Activated CD8-positive, alpha-beta memory T cell treated with anti-CD3 and anti-CD28 coated beads for 48 hours (primary cell): ENCODE measurements at places on chromosomes 7 and 10.

GRCh38 chr7:7653593-7654187 is 13.1 kb downstream of the UMAD1 start:
- DNase-seq = no peak

DNA sequence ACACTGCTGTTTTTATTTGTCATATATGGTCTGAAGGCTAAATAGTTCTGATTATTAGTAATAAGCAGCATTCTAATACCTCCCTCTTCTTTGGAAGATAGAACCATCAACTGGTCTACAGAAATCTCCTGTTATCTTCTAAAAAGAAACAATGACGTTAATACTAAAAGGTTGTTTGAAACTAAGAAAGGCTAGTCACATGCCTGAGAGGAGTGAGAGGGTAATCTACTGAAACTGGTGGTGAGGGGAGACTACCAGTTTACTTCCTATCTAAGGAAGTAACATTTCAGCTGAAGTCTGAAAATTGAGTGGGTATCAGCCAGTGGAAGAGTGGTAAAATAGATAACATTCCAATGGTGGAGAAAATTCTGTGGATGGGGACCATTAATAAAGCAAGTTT is 48.4 kb downstream of the FGFBP3 start:
- no peak for DNase-seq

- DNase-seq = peak; percentile 35
Measured at GRCh38 chr7:131692131-131692960, 135.9 kb upstream of the PODXL start.

DNA sequence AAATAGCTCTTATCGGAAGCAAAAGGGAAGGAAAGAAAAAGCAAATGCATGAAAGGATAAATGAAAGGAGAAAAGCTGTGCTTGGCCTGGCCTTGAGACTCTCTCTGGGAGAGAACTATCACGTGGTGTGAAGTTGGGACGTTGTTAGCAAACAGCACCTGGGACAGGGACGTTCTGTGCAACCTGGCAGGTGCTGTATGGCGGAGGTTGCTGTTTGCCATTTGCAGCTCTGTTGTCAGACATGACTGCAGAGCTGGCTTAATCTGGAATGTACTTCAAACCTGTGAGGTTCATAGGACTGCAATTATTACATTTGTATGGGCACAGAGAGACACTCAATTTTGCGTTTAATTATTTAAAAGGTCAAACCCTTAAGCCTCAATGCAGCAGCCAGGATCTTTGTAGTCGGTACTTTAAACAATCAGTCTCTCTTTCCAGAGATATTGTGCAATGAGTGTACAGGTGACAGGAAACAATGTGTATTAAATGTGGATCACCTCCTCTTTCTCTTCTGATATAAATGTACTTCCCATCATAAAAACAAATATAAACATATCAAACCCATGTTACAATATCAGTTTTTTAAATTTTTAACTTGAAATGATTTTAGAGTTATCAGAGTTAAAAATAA is 800.5 kb upstream of the KCND2 start:
- no peak for DNase-seq

DNA sequence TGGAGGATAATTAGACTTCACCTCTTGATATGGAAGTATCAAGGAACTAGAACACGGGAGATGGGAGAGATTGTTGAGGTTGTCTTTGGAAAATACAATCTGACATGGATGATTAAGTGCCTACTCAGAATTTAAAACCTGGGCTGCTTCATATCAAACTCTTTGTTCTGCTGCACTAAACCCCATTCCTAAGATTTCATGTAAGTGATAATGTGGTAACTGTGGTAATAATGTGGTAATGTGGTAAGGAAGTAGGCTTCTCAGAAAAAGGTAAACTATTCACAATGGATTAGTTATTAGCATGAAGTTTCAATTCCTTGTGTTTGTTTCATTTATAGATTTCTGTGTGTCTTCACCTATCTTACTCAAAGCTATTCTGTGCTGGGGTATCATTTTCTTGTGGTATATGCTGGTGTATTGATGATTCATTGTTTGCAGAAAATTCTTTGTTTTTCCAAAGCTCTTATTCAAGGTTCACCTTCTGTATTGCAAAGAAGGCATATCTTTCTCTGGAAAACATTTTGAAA is 129.9 kb upstream of the TAC1 start:
- DNase-seq = no peak

DNA sequence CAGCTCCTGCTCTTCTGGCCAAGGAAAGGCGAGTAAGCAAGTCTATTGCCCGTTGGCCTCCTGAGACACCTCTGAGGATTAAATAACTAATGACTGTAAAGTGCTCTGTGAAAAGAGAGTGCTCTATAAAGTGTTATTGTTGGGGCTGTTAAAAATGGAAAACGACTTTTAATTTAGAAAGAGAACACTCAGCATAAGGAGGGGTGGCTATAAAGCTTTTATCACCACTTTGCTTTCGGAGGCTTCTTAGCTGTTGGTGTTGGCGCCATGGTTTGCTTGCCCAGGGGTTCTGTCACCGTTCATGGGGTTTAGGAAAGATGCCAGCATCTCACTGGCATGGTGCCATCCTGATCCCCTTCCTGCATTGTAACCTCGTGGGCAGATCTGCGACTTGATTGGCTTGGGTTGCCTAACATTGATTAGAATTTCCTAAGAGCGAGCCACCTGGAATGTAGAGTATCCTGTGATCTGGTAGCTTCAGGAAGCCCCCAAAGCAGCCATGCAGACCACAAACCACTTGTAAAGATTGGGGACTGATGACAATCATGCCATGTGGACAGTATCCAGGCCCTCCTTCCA is 509.9 kb downstream of the LRMDA start:
- DNase-seq = no peak

DNA sequence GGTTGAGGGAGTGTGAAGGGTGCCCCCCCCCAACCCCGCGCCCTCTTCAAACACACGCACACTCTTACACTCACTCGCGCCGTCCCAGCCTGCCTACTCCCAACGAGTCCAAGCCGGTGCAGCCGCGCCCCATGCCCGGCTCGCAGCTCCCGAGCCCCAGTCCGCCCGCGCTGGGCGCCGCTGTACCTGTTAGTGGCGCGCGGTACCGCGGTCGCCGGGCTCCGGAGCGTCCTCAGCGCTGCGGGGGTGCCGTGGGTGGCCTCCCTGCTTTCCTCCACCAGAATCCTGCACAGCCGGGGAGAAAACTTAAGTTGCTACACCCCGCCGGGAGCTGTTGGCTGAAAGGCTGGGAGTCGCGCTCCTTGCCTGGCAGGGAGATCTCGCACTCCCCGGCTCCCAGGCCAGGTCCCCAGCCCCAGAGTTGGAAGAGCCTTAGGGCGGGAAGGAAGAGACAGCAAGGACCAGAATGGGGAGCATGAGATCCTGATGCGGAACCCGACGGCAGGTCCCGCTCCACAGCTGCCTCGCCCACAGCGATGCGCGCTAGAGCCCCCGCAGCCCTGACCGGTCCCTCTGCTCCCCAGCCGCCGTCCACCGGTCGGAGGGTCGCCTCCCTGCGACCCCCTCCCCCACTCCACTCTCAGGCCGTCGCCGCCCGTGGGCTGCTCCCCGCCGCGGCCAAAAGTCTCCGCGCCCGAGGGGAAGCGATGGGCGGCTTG is 863 bp downstream of the ST8SIA6 start:
- no peak for DNase-seq

DNA sequence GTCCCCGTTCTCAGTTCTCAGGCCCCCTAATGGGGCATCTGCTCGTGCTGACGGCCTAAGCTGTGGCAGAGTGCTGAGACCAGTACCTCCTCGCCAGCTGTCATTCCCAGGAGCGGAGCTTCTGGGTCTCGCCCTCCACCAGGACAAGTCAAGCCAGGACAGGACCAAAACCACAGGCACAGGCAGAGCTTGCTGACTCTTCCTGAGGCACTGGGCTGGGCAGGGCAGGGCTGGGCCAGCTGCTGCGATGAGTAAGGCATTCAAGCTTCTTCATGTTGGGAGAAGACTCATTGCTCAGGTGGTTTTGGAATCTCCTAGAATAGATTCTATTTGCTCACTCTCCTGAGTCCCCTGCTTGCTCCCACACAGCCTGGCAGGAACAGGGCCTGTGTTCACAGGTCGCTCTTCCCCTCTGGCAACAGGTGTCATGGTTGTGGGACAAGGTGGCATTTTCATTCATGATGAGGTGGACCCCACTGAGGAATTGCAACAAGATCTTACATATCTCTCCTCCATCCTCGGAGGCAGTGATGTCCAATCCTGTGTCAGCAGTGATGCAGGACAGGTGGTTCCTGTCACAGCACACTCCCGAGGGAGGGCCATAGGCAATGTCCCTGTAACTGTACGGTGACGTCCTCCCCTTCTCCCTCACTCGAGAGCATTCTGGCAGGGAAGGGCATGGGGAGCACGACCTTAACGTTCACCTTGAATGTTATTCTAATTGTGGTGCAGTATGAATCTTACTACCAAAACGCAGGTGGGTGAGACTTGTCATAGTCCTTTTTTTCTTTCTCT is 17.0 kb upstream of the SH3PXD2A start:
- DNase-seq = no peak

DNA sequence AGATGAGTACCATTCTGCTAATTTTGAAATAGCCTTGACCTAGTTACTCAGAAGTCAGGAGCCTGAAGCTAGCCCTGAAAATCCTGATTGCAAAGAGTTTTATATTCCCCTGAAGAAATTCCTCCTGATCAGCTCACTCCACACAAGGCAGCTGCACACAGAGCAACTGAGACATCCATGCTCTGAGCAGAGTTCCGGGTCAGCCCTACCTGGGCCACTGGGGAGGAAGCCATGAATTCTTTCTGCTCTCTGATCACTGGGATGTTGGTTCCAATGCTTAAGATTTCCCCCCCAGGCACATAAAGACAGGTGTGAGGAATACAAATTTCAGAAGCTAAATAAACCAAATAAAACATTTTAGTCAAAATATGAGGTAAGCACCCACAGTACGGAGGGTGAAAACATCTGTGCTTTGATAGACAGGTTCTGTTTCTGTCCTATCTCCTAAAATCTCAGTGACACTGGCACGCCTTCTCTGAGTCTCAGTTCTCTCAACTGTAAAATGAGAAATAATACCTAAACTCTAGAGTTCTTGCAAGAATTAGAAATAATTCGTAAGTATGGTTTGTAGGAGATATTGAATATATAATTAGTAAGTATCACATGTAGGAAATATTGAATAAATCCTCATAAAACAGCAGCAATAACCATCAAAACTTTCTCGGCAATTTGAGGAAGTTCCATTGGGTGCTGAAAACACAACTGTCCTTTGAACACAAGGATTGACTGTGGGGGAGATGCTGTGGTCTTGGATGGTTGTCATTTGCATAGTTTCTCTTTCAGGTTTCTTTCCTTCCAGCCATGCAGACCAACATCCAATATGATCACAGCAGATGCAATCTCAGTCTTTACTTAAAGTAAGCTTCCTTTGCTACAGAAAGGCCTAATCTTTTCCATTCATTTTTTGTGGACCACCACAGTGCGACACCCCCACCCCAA is 133.0 kb upstream of the TNS3 start:
- no peak for DNase-seq

GRCh38 chr7:132075515-132075914 is 500.8 kb downstream of the PLXNA4 start:
- DNase-seq = no peak

DNA sequence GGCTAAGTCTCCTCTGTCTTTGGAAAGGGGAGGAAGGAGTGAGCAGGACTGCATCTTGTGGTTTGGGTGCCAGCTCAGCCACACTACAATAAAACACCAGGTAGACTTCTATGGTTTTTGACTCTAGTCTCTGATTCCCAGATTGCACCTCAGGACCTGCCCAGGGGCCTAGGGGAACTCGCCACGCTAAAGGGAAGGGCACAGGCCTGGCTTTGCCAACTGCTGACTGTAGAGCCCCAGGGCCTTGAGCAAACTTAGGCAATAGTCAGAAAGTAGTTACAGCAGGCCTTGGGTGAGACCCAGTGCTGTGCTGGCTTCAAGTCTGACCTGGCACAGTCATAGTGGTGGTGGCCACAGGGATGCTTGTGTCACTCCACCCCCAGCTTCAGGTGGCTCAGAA is 24.2 kb upstream of the PRR15 start:
- no peak for DNase-seq

DNA sequence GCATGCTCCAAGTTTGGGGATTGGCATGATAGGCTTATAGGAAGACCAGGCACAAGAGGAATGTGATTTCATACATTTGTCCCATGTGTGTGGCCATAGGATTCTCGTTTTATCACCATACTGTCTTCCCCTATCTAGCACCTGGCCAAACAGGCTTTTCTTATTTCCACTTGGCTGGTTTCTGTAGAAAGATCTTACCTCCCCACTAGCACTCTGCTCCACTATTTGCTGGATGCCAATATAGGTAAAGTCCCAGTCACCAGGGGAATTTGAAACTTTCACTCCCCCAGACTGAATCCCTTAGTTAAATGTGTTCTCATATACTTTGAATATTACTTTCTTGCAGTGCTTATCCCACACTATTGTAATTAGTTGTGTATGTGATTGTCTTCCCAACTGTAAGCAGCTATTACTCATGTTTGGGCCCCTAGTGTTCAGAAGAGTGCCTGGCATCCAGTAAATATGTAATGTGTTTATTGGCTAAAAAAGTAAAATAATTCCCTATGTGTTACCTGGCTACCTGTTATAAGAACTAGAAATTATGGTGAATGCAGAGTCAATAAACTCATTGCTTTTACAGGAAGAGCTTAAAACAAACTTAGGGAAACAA is 109.0 kb downstream of the LRMDA start:
- DNase-seq = no peak

DNA sequence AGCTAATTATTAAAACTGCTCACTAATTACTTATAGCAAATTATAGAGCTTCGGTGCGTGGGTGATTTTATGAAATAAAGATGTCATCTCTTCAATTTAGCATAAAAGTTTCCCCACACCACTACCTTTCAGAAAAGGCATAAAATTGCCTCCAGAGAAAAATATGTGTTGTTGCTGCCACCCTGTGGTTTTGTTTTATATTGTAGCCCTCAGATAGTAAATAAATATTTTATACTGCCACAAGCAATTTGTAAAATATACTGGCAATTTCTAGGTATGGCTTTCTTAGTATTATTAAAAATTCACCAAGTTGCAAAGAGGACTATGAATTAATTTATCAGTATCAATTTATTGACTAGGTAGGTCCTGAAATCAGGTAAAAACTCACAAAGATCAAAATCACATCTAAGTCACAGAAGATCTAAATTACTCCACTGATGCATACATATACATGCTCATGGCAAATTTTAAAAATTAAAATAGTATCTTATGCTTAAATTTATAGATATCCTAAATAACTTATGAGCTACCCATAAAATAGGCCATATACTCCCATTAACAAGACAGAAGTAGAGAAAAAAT is 26.5 kb downstream of the ASNS start:
- no peak for DNase-seq

DNA sequence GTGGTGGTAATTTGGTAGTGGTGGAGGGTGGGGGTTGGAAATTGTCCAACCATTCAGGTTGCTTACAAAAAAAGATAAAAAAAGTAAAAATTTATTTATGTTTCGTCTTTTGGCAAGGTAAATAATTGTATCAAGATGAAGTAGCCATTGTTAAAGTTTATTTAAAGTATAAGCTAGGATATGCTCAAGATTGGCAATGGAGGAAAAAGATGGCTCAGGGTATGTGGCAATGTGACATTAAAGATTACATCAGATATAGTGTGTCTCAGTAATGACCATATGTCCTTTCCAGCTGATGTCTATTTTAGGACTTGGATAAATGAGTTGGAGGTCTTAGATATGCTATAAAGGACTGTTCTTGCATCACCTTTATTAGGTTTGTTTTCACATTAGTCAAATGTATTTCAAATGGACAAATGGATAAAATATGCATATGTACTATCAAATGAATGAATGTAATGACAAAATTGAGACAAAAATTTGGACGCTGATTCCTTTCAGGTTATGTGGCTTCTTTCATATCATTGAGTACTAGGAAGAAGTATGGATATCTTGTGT is 60.9 kb downstream of the ST7 start:
- DNase-seq = no peak
